Activated T-cell treated with anti-CD3 and anti-CD28 coated beads for 4 hours (primary cell): ENCODE measurements at places on chromosomes 1 and 21.

- DNase-seq = no peak
Measured at GRCh38 chr1:116359060-116359830, 13.8 kb upstream of the ATP1A1 start.

DNA sequence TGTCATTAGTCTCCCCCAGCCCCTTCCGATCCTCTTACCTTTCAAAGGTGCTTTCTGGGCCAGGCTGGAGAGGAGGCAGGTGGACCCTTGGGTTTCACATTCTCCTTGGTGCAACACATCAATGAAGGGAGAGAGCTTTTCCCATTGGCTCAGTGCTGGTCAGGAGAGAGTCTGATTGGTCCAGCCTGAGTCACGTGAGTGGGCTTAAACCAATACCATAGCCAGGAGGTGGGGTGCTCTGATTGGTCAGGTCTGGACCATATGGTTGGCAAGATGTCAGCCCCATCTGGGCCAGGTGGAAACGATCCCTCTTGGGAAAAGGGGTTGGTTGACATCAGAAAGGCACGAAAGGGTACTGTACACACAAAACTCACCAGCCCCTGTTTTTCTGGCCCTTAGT is 44.8 kb upstream of the ABCG1 start:
- DNase-seq = no peak

GRCh38 chr1:154856049-154856448 is 14.0 kb downstream of the KCNN3 start:
- no peak for DNase-seq

- no peak for DNase-seq
Measured at GRCh38 chr1:247467129-247467528, 9.2 kb upstream of the OR2B11 start.

- peak; percentile 25 for DNase-seq
Measured at GRCh38 chr1:25616987-25617624, 515 bp downstream of the MAN1C1 start.

GRCh38 chr1:174021591-174022079 is 522 bp downstream of the RC3H1 start:
- DNase-seq = peak; percentile 19

- DNase-seq = no peak
Measured at GRCh38 chr1:224923726-224924125, 5.7 kb upstream of the DNAH14 start.

GRCh38 chr21:29308456-29308783 is 9.7 kb downstream of the BACH1 start:
- no peak for DNase-seq

DNA sequence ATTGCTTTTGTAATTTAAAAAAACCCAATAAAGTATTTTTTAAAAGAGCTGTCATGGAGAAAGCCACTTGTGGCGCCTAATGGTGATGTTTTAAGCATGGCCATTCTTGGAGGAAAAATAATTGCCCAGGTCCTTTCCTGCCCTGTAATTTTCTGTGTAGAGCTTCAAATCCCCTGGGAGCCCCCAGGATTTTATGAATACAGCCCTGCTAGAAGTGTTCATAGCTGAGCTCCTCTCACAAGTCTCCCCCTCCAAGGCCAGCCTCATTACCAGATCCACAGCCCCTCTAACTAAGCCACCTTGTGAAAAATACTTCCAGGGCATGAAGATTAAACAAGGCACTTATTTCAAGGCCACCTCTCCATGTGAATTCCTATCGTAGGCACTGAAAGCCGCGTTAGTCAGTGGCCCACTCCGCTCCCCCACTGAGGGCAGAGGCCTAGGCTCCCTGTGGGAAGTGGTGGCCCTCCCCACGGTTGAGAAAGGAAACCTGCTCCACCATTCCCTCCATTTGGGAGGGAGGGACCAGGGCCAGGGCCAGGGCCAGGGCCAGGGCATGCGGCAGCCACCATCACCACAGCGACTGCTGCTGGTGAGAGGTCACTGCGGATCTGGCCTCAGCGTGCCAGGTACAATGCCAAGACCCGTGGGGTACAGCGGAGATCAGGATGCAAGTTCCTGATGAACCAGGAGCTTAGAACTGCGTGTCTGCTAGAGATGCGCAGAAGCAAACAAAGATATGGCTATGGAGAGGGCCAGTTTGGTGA is 83.1 kb downstream of the KCNN3 start:
- DNase-seq = no peak

GRCh38 chr1:202037706-202038296 is 27.4 kb downstream of the ELF3 start:
- DNase-seq = no peak

DNA sequence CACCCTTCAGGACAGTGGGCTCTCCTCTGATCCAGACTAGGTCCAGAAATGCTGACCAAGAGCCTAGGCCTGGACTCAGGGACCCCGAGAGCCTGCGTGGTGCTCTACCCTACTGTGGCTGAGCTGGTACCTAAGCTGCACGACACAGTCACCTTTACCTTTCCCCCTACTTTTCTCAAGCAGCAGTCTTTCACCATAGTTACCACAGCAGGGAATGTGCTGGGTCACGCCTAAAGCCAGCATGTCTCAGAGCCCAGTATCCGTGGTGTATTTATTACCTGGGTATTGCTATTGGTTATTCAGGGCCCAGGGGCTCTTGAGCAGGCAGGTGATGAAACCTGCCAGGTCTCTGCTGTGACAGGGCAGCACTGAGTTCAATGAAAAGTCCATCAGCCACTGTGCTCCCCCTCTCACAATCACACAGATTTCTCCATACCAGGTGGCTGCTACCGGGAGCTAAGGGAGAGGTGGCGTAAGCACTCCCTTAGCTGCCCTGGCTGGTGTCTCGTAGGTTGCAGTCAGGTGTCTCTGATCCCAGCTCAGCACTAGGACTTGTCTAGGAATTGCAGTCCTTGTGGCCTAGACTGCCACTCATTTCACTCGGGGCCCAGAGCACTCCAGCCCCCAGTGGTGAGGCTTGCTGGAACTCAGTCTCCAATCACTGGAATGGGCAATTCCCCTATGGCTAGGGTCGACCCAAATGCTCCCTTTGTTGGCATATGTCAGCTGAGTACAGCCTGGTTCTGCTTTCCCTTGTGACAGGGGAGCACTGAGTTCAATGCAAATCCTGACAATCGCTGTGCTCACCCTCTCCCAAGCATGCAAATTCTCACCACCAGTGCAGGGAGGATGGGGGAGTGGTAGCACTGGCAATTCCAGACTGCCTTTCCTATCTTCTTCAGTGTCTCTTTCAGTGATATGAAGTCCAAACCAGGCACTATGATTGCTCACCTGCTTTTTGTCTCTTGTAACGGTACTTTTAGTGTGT is 128.7 kb downstream of the PHTF1 start:
- no peak for DNase-seq

GRCh38 chr1:157369808-157370521 is 182.3 kb downstream of the FCRL5 start:
- DNase-seq = peak; percentile 16

DNA sequence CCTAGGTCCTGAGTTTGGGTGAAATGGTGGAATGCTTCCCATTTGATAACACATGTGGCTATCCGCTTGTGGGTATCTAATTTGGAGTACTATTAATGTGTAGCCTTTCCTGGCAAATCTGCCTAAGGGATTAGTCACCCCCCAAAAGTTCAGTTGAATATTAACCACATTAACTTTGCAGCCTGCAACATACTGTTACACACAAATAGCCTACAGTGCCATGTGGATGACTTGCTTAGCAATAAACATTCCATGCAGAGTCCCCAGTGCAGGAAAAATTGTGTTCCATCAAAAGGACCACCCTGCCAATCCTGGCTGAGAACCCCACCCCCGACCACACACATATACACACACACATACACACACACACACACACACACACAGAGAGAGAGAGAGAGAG is 303.3 kb upstream of the ESRRG start:
- no peak for DNase-seq

DNA sequence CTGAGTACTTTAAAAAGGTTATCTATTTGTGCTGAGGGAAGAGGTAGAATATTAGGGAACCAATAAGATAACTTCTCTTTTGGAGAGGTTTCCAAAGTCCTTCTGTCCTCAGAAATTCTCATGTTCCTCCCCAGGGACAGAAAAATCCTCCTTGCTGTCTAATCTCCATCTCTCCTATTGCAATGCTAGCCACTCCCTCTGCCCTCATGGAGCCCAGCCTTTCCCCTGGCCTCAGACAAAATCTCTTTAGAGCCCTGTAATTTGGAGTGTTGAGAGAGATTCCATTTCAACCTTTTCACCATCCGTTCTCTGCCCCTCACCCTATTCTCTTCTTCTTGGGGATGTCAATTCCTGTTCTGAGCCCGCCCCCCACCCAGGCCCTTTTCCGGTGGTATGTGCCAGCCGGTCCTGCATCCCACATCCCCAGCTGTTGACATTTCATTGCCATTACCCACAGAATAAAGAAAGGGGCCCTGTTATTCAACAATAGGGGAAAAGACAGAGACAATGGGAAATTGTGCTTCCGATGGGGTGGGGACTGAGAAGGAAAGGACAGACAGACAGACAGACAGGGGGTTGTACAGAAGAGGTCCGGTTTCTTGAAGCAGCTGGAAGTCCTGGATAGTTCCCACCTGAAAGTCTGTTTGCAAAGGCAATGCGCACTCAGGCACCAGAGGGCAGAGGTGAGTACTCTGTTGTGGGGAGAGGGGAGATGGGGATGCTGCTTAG is at the start of gene HAPLN2:
Gene HAPLN2, plus strand, starts transcription at position 563 of the 729 bp plus-strand sequence. CDS start 4,076 bp downstream, outside the sequence.
- no peak for DNase-seq

DNA sequence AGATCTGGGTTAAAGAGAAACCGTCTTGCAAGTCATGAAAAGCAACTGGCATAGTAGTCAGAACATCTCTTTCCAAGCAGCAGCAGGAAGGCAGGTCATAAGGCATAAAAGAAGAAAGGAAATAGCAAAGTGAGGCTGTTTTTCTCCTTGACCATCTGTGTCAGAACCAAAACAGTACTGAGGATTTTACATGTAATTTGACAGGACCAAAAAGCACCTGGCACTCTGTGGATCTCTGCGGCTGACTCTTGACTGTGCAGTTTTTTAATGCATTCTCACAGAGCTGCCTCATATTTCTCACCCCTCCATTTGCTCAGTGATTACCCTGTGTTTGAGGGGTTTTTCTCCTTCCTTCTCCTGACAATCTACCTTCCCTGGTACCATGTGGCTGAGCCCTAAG is 17.7 kb downstream of the TBX15 start:
- DNase-seq = no peak

DNA sequence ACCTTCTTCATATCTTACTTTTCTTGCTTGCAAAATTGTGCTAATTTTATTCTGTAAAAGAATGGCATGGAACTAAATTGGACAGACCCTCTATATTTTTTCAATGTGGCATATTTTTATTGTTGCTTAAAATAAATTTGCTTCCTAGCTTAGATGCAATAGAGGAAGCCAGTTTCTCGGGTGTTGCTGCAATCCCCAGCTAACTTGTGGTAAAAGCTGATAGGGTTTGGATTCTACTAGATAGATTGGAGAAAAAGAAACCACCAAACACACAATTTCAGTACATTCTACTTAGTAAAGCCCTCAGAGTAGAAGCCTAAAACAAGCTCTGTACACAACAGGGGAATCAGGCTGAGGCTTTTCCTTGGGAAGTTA is 49.5 kb upstream of the GCLM start:
- DNase-seq = no peak

GRCh38 chr1:157133426-157133825 is 4.8 kb downstream of the ETV3 start:
- no peak for DNase-seq

DNA sequence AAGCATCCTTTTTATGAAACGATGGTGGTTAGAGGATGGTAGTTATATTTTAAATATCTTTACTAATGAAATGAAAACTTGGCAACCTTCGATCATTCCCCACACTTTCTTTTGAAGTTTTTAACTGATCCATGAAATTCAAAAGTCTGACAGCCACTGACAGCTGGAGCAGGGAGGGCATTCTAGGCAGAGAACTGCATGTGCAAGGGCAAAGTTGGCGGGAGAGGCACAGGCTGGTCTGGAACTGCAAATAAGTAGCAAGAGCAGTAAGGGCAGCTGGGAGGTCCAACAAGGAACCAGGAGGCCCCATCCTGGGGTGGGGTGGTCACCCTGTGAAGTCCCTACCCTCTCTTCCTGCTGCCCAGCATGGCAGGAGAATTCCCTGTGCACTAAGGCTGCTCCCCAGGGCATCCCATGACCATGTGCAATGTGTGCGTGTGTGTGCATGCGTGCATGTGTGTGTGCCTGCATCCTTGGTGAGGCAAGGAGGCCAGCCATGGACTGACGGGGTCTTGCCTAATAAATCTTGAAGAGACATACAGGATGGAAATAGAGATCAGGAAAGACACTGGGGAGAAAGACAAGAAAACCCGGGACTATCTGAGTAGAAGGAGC is 33.1 kb upstream of the FOXO6 start:
- no peak for DNase-seq

DNA sequence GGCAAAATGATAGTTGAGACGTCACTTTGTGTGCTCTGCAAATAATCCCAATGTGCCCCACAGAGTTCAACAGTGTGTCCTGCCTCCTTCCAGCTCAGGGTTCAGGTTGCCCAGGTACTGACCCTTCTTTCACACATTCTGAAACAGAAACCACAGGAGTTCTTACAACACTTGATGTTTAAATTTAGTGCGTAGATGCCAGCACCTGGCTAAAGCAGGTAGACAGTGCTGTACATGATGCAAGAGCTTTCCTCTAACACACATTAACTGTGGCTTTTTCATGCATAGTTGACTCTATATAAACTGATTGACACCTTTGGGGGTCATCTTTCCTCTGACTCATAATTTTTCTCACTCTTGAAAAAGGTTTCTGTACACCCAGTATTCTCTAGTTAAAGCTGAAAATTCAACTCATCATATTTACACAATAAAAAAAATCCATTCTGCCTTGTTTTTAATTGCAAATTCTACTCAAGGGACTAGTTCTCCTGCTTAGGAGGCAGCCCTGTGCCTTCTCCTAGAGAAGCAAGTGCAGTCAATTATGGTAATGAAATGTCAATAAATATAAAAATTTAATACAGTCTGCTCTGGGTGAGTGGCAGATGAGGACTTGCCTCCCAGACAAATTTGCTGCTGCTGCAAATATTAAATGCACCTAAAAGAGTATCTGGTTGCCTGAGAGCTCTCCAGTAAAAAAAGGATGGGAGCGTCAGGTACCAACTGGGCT is 91.4 kb downstream of the NR5A2 start:
- no peak for DNase-seq

- no peak for DNase-seq
Measured at GRCh38 chr1:168521401-168522000, 22.3 kb downstream of the XCL2 start.
